ENCODE measurements at places on chromosomes 5 and 9.
A peak's percentile ranks its signal among the peaks of the same experiment; 100 is the strongest.

DNA sequence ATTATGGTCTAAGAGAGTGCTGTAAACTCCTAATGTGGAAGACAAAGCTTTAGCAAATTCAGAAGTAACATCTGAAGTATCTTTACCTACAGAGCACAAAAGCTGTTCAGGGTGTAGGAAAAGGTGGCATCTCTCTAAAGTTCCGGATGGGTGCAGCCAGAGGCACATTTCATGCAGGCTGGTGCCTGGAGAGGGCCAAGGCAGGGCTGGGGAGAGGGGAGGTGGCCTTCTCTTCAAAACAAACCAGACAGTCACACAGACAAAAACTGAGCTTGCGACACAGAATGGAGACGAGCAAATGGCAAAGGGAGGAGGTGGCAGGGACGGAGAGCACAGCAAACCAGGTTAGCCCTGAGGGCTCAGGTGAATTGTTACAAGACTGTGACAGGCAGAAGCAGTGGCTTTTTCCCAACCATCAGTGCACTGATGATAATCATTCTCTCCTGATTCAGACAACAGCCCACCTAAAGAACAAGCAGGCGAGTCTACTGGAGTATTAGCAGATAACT lies 121.5 kb upstream of the PCA3 start:
- DNase-seq, result no peak

DNA sequence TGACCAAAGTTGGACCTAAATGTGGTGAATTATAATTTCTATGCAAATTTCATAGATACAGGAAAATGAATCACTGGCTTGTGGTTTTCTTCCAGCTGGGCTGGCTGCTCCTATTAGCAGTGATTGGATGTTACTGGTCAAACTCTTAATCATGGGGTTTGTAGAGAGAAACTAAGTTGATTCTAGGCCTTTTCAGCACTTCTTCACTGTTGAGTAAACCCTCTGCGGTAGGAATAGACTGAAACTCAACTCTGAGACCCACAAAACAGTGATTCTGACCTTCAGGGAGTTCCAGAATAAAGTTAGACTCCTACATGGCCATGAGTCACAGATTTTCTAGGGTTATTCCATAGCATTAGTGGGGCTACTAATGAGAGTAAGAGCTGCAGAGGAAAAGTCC lies 47.9 kb upstream of the FKTN start:
- no peak for DNase-seq

DNA sequence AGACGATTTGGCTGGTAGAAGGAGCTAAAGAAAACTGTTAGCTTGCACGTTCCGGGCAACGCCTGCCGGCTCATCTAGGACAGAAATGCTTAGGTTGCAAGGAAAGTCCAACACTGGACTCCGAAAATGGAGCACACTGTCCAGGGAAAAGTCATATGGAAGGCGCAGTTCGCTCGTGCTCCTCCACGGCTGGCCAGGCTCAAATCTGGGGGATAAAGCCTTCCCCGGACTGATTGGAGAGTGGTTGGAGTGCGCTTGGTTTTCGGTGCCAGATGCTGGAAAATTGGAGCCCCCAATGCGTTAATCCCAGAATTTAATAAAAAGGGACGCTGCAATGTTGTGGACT lies 955 bp downstream of the CDH6 start:
- no peak for DNase-seq

DNA sequence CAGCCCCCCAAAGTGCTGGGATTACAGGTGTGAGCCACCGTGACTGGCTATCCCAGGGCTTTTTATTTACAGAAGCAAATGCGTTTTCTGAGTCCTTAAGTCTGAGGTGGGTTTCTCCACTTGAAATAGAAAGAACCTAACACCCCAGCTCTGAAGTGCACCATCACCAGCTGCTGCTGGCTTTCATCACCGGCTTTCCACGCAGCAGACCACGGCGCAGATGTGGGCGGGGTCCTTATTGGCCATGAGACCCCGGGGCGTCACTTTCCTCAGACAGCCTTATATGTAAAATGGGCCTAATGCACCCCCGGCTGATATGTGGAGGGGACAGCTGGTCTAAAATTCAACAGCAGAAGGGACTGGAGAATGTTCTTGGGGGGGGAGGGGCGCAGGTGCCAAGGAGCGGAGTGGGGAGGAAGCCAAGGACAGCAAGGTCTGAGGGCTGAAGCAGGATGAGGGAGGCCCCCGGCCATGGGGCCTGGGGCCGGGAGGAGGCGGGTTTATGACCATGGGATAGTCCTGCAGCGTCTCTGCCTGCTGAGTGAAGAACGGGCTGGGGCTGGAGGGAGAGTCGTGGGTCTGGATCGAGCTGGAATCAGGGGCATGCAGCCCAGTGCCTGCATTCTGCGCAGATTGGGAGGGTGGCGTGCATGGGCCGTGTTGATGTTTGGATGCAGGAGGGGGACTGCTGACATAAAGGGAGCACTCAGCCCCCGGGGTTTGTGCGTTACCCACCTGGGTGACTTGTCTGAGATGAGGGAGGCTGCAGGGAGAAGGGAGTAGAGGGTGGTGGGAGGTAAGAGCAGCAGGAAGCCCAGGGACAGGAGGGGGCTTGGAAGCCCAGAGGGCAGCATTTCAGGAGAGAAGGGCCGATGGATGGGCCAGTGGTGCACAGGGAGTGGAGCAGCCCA lies 30.2 kb downstream of the RASGEF1C start:
- DNase-seq, result no peak

- no peak for DNase-seq
These were observed 65.3 kb downstream of the LMX1B start for GRCh38 chr9:126678989-126679388.

GRCh38 chr5:94102849-94103248 lies 361.4 kb upstream of the POU5F2 start:
- DNase-seq, result no peak

GRCh38 chr5:159010661-159011442 lies 88.9 kb downstream of the EBF1 start:
- DNase-seq, result no peak

- no peak for DNase-seq
These were observed 552.0 kb upstream of the KLF4 start for GRCh38 chr9:108041551-108041950.

DNA sequence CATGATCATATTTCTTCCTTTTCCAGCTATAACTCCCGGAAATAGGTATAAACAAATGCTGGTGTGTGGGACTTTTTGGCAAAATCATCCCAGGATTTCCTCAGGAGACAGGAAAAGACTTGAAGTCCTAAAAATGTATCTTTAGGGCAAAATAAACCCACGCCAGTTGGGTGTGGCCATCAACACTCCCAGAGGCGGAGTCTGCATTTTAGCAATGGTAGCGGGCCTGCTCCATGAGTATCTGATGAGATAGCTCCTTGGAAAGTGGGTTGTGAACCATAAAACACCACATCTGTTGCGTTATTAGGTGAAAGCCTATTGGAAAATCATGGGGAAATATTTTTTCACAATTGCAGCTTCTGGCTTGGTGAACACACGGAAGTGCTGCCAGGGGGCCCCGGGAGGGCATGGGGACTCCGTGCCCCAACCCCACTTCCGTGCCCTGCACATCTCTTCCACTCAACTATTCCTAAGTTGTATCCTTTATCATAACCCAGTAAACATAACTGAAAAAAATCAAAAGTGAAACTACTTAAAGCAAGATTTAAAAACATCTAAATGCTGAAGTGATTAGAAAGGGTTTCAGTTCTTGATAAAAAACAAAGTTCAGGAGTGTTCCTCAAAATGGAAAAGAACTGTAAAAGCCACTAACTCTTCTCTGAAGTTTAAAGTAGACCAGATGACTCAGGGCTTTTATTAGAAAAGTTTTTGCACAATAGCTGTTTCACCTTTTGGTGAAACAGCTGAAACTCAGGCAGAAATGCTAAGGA lies 111.2 kb downstream of the LRRC70 start:
- DNase-seq, result no peak

- no peak for DNase-seq
These were observed 278.3 kb upstream of the PTGER4 start for GRCh38 chr5:40401284-40402006.

GRCh38 chr5:154193283-154193682 lies 2.8 kb downstream of the GALNT10 start:
- peak; percentile 34 for DNase-seq

DNA sequence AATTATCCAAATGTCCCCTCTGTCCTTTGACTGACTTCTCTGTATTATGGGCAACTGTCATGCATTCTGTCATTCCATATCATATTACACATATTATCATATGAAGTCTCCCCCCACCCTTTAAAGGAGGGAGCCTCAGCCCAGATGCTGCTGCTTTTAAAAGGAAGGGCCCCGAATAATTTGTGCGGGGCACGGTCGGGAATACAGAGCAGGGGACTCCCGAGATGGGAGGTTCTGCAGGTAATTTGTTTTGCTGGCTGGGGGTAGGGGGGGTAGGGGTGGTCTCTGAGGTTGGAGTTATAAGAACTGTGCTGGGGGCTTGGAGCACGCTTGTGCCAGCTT lies 10.1 kb upstream of the LHX2 start:
- DNase-seq, result no peak

GRCh38 chr9:28502189-28502588 lies 928.9 kb upstream of the C9orf72 start:
- no peak for DNase-seq

DNA sequence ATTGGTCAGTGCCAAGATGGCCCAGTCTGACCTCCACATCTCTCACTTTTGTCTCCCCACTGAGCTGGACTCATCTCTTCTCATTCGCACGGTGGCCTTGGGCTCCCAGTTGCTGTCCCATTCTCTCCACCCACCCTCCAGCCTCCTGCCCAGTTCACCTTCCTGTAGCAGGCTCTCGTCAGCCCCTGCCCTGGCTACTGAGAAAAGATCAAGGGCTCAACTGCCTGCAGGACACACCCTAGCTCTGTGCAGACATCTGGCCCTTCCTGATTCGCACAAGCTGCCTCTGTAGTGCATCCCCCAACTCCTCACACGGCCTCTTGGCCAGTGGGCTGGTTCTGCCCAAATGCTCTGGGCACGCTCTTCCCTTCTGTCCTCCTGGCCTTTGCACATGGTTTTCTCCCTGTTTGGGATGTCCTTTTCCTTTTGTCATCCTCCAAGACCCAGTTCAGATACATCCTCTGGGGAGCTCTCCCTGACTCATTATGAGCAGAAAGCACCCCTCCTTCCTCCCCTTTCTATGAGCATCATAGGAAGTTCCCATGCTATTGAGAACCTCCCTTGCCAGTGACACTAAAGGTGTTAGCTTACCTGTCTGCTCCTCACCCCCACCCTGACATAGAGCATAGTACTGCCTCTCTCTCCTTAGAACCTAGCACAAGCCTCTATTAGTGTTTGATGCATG lies 78.5 kb upstream of the TGFBR1 start:
- no peak for DNase-seq

- DNase-seq, result no peak
These were observed 144.8 kb downstream of the NR3C1 start for GRCh38 chr5:143258559-143259253.

GRCh38 chr5:40733879-40734563 lies 21.7 kb downstream of the TTC33 start:
- no peak for DNase-seq

GRCh38 chr5:154712518-154713437 lies 42.4 kb upstream of the LARP1 start:
- no peak for DNase-seq

GRCh38 chr5:151156507-151157420 lies 815 bp downstream of the ANXA6 start:
- DNase-seq, result no peak

- DNase-seq, result peak; percentile 71
These were observed 54.9 kb downstream of the COL15A1 start for GRCh38 chr9:98998441-98999151.

GRCh38 chr5:147559749-147560148 lies 49.9 kb upstream of the DPYSL3 start:
- DNase-seq, result no peak

GRCh38 chr9:21931428-21931827 lies 62.8 kb downstream of the CDKN2A start:
- DNase-seq, result no peak

- no peak for DNase-seq
These were observed 7.3 kb downstream of the ATOX1 start for GRCh38 chr5:151751091-151751490.

- peak; percentile 36 for DNase-seq
These were observed 54.3 kb downstream of the NR3C1 start for GRCh38 chr5:143349177-143349576.

DNA sequence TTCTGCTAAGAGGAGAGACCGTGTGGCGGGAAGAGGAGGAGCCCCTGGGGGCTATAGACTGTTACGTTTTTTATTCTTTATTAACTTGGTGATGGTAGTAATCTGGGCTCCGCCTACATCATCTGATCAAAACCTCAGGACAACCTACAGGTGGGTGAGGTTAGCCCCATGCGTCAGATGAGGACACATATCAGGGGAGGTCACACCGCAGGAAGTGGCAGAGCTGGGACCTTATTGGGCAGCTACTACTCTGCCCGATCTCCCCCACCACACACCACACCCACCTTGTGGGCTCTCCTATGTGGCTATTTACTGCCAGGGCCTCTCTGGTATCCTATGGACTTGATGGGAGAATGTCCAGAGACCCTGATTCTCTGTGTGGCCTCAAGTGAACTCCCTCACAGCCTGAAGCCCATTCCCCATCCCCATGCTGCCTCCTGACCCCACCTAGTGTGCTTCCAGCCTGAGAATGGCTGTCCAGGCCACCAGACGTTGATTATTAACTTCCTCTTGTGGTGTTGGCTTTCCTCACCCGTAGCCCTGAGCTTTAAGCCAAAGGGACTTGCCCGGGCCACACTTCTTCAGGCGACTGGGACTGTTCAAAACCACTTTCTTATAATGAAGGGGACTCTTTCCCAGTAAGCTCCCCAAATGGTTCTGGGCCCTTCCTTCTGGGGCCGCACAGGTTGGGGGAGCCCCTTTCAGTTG lies 8.2 kb downstream of the UNC5A start:
- DNase-seq, result no peak

- no peak for DNase-seq
These were observed 869 bp upstream of the ESM1 start for GRCh38 chr5:54986269-54986654.

DNA sequence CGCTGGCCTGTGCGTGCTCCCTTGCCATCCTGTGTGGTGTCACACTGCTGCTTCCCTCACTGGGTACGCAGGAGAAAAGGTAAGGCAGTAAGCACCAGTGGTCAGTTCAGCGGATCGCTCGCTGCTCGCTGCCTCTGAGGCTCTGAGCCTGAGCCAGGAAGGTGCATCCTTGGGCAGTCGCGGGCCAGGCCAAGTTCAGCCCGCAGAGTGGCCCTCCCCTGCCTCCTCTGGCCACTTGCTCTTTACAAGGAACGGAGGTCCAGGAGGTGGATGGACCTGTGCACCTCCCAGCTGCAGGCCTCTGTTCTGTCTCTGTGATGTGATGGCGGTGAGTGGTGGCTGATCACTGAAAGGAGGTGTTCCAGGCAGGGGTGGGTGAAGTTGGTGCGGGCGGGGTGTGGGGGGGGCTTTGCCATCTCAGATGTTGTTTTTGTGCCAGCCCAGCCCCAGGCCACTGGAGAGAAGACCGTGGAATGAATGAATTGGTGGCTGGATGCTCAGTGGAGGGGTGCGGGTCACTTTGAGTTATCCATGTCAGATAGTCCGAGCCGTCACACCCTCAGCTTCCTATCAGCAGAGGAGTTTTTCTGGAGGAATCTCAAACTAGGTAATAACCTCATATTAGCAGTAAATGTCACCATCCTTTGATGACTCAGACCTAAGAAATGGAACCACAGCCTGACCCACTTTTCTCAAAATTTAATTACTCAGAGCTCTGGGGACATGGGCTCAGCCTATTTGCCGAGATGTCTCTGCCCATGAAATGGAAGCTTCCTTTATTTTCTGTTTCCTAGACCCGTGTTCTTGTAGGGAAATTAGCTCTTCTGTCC lies 7.3 kb downstream of the COL5A1 start:
- DNase-seq, result no peak

GRCh38 chr5:109655841-109656240 lies 33.9 kb upstream of the MAN2A1 start:
- no peak for DNase-seq

GRCh38 chr9:93898502-93899426 lies 56.4 kb downstream of the BARX1 start:
- no peak for DNase-seq

GRCh38 chr9:74573640-74574191 lies 76.6 kb downstream of the RORB start:
- DNase-seq, result no peak

Measured in erythroblast (primary cell).